ENCODE measurements at places on chromosomes 11 and 22.

GRCh38 chr22:19772673-19773469 is 12.3 kb downstream of the TBX1 start:
- DNase-seq = no peak

- DNase-seq = no peak
These were observed 15.7 kb downstream of the MN1 start for GRCh38 chr22:27785831-27786230.

DNA sequence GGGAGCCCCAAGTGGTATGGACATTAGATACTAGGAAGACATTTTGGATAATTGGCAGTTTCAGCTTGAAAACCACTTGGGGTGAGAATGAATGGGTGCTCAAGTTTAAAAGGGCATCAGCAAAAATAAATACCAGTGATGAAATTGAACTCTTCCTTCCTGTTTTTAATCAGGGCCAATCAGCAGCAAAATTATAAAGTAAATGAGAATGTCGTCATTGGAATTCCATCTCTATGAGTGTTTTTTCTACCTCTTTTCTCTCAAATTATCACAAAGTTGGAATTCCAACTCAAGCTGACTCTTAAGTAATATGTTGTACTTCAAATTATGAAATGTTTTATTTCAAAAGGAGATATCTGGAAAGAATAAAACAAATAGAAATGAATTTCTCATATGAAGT is 730.6 kb downstream of the METTL15 start:
- no peak for DNase-seq

DNA sequence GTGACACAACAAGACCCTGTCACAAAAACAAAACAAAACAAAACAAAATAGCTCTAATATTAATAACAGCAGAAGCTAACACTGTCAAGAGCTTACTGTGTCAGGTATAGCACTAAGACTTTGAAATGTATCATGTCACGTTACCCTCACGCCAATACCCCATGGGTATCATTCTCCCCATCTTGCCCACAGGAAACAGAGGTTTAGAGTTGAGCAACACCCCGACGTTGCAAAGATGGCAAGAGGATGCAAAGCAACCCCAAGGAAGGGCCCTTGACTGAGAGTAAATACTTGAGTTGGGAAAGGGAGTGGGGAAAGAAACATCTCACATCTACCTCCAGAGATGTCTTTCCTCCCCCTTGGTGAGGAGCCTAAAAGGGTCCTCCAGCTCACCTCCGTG is 366.8 kb downstream of the LARGE1 start:
- no peak for DNase-seq

- no peak for DNase-seq
These were observed 38.6 kb upstream of the DLAT start for GRCh38 chr11:111986589-111986988.

- no peak for DNase-seq
These were observed 1558.9 kb downstream of the FAM181B start for GRCh38 chr11:81174646-81175330.

DNA sequence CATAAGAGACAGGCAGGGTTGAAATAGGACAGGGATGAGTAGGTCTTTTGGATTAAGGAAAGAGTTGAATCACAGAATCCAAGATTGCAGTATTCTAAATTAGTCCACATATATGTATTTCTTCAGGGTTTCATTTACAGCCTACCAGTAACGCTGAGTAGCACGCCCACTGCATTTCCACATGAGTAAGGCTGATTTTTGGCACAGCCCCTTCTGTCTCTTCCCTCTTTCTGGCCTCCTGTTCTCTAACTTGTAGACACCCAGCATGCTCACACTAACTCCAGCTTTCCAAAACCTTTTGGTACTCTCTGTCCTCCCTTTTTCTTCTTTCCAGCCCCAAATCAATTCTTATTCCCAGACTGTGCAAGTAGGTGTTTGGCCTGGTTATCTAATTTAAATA is 3.7 kb upstream of the SIK2 start:
- DNase-seq = no peak

DNA sequence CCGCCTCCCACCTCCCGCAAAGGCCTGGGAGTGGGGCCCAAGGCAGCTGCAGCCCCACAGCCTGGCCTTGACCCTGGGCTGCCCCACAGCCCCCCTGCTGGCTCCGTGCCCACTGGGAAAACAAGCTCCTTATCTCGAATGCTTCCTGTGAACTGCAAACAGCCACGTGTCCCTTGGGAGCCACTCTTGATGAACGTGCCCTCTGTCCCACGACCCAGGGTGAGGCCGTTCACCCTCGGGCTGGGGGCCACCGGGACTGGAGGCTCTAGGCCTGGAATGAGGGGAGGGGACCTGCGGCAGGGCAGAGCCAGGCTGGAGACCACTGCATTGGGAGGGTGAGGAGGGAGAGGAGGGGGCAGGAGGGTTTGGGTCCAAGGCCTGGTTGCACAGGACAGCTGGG is 9.5 kb downstream of the H19 start:
- no peak for DNase-seq

DNA sequence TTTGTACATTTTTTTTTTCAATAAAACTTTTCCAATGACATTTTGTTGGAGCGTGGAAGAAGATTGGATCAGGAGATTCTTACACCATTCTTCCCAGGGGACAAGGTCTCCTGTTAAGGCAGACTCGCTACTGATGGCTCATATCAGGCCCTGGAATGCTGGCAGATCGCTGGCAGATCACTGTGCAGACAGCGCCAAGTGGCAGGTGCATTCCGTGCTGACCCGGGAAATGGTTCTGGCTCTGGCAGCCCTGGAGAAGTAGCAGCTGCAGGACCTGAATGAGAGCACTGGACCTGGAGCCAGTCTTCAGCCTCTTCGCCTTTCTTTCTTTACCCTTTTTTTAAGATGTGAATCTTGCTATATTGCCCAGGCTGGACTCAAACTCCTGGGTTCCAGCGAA is 10.7 kb downstream of the SERPINH1 start:
- no peak for DNase-seq
